ENCODE measurements at places on chromosomes 1 and 21.

- no peak for DNase-seq
Observed at GRCh38 chr1:215835951-215836350, 268.8 kb downstream of the KCTD3 start.

DNA sequence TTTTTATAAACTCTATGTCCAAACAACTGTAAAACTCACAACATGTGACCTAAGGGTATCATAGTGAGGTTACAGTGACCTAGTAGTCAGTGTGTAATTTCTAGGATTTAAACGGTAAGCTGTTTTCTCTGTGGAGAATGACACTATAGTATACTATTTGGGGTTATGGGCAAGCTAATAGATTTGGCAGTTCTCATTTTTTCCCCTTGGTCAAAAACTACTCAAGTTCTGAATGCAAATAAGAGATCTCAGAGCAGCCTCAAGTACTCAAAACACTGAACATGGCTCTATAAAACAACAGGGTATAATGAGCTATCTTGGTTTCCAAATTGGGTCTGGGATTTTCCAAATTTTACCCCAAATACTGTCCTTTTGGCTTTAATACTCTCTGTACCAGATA, 88.5 kb upstream of the HMCN1 start:
- no peak for DNase-seq

DNA sequence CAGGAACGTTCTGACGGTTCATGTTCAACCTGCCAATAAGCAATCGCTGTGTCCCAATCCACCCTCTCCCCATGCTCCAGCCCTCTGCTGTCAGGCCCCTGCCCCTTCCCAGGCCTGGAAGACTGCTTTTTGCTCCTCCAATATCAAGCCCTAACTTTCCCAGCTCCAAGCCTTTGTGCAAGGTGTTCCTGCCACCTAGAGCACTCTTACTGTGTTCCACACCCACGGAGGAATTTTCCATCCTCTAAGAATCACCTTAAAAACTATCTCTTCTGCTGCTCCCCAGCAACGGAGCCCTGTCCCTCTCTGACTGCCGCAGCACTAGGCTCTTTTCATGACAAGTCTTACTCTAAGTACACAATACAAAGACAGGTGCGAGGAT, 657.9 kb downstream of the AJAP1 start:
- no peak for DNase-seq

- DNase-seq, result no peak
Observed at GRCh38 chr21:43280949-43281633, 112.3 kb downstream of the CRYAA start.

- DNase-seq, result no peak
Observed at GRCh38 chr1:99675292-99675691, 29.4 kb downstream of the PALMD start.

DNA sequence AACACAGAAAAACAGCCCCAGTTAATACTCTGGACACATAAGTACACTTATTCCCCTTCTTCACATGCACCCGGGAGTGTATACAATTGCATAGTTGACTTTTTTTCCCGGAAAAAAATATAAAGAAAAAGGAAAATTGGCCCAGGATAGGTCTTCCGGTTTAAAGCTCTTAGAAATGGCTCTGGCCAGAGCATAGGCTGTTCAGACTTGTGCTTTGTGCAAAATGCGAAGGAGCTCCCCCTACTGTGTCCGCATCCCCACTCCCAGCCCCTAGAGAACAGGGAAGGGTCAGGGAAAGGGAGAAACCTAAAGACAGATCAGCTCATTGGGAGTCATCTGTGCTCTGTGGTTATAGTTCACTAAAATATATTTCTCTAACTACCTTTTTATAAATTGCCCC, 5.5 kb upstream of the MTMR11 start:
- DNase-seq, result no peak

DNA sequence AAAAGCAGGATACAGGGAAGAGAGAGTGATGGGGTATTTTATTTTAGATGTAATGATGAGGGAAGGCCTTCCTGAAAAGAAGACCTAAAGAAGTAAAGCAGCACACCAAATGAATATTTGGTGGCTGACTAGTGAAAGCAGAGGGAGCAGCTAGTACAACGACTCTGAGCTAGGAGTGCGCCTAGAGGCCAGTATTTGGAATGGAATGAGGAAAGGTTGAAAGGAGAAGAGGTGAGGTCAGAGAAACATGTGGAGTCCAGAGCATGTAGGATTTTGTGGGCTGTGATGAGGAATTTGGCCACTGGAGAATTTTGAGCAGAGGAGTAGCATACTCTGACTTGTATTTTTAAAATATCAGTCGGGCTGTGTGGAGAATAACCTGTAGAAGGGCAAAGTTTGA, 11.8 kb upstream of the RPL5 start:
- no peak for DNase-seq

GRCh38 chr1:169371404-169371803, 3.4 kb downstream of the BLZF1 start:
- peak; percentile 55 for DNase-seq

- DNase-seq, result no peak
Observed at GRCh38 chr1:242787968-242788367, 263.5 kb upstream of the PLD5 start.

GRCh38 chr1:38991638-38992411, 749 bp downstream of the AKIRIN1 start:
- no peak for DNase-seq

GRCh38 chr1:96236156-96236739, 485.3 kb upstream of the PTBP2 start:
- peak; percentile 6 for DNase-seq

DNA sequence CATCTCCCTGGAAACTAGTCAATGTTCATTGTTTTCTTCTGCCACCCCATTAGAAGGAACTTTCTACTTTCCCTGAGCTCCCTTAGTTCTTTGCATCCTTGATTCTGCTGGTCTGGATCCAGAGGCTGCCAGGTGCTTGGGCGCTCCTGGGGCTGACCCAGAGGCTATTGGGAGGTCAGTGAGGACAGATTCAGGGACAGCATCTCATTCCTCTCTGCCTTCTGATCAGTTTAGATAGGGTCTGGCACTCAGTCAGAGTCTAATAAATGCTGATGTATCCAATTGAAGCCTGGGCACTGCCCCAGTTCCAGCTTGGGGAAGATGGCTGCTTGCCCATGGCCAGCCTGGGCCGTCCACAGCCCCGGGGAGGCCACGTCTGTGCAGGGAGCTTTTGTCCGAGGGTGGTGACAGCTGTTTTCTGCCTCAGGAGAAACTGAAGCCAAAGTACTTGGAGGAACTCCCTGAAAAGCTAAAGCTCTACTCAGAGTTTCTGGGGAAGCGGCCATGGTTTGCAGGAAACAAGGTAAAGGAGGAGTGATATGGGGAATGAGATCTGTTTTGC, 2.3 kb downstream of the GSTM1 start:
- no peak for DNase-seq

DNA sequence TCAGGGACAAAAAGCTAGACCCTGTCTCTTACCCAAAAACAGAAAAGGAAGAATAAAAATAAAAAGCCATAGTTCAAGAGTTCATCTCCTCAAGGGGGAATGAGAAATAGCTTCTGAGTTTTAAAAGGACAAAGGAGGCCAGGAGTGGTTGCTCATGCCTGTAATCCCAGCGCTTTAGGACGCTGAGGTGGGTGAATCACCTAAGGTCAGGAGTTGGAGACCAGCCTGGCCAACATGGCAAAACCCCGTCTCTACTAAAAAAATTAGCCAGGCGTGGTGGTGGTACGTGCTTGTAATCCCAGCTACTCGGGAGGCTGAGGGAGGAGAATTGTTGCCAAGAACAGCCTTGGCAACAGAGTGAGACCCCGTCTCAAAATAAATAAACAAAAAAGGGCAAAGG, 38.6 kb upstream of the CPLANE2 start:
- no peak for DNase-seq

DNA sequence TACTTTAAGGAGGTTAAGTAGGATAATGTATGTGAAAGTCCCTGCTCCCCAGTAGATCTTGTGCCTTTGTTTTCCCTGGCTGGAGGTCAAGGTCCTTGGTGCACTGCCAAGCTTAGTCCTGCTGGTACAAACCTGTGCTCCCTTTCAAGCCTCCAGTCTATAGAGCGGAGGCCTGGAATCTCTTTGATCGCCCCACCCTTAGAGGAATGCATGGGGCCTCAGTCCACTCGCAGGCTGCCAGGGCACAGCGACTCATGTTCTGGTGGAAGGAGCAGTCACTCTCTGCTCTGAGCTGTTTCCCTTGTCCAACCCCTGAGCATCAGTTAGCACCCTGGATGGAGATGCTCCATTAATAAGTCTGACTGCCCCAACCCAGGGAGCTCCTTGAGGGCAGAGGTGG, 121.8 kb downstream of the HMGB4 start:
- DNase-seq, result no peak

- peak; percentile 69 for DNase-seq
Observed at GRCh38 chr1:23980728-23981070, 572 bp upstream of the SRSF10 start.

GRCh38 chr1:18245647-18246046, 138.0 kb downstream of the IGSF21 start:
- DNase-seq, result no peak

DNA sequence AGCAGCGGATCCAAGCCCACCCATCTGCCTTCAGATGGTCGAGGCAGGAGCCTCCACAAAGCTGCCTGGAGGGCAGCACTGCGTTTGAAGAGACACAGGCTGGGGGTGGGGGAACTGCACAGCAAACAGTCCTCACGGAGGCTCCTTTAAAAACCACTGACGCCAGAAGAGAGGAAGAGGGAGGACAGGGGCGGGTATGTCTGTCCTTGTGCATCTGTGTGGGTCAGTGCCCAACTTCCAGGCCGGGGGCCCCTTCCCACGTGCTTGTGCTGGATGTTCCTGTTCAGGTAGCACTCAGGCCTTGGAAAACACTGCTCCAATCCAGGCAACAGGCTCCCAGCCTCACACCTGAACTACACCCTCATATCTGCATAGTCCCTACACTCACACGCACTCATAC, 7.7 kb downstream of the AHDC1 start:
- DNase-seq, result no peak

- DNase-seq, result no peak
Observed at GRCh38 chr1:193549081-193549480, 362.7 kb upstream of the B3GALT2 start.

DNA sequence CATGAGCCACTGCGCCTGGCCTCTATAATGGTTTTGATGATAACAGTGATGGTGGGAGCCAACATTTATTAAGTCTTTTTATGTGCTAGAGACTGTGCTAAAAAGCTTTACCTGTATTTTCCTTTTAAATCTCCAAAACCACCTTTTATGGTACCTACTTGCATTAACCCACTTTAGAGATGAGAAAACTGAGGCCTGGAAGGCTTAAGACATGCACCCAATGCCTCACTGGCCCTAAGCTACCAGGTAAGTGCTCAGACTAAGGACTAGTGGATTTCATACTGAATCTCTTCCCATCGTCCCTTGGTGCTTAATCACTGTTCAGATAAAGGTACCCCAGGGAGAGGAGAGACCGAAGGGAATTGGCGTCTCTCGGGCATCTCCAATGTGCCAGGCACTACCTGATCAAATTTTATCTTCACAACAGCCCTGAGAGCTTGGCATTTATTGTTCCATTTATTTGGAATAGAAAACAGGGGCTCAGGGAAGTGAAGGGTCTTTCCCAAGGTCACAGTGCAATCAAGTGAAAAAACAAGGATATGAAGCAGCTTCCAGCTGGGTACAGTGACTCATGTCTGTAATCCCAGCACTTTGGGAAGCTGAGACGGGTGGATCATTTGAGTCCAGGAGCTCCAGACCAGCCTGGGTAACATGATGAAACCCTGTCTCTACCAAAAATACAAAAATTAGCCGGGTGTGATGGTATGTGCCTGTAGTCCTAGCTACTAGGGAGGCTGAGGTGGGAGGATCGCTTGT, 84.2 kb downstream of the LACTBL1 start:
- no peak for DNase-seq

GRCh38 chr1:232880354-232880753, 70.1 kb upstream of the NTPCR start:
- DNase-seq, result no peak

GRCh38 chr1:241688940-241689368, 36.9 kb downstream of the WDR64 start:
- no peak for DNase-seq

DNA sequence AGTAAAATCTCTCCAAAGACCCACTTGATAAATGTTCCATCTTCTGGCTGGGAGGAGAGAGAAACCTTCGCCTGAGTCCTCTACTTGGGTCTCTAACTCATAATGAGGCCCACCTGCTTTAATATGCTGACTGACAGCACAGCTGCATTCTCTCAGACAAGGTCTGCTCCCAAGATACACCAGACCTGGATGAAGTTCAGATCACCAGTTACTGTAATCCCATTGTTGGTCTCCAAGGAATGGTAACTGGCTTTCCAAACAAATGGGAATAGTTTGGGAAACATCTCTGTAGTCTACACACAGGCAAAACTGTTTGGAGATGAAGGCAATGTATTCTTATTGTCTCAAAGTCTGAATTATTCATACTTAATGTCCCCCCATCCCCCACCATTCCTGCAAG, 27.9 kb upstream of the COL24A1 start:
- DNase-seq, result no peak

GRCh38 chr1:216566641-216567205, 143.5 kb upstream of the USH2A start:
- no peak for DNase-seq

- no peak for DNase-seq
Observed at GRCh38 chr21:29219165-29219770, 79.5 kb upstream of the BACH1 start.

GRCh38 chr1:3352299-3352951, 102.0 kb upstream of the ARHGEF16 start:
- no peak for DNase-seq

DNA sequence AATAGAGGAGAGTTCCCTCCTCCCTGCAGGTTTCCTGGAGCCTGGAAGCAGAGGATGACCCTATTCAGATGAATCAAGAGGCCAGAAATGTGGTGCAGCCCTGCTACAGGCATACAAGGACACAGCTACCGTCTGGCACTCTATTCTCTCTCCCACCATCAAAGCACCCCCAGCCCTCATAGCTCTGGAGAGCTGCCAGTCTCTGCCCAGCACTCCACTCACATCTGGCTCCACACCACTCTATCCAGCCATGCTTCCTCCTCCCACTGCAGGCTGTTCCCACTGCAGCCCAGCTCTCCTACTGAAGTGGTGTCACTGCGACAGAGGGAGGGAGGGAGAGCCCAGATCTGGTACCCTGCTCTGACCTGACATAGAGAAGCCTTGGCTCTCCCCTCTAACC, 18.4 kb downstream of the SYT2 start:
- DNase-seq, result no peak

GRCh38 chr1:170407581-170407980, 124.4 kb upstream of the GORAB start:
- no peak for DNase-seq

GRCh38 chr1:43711524-43712386, 4.4 kb downstream of the ST3GAL3 start:
- DNase-seq, result no peak

GRCh38 chr1:94522304-94522703, 19.3 kb downstream of the F3 start:
- DNase-seq, result no peak

- DNase-seq, result no peak
Observed at GRCh38 chr1:110859062-110859461, 13.9 kb upstream of the CD53 start.

- DNase-seq, result no peak
Observed at GRCh38 chr1:15916916-15917315, 59.0 kb downstream of the ZBTB17 start.

GRCh38 chr1:243621973-243622372, 228.1 kb downstream of the AKT3 start:
- DNase-seq, result no peak

All from KG1 (cell line).